ENCODE measurements at places on chromosomes 16 and 17.

DNA sequence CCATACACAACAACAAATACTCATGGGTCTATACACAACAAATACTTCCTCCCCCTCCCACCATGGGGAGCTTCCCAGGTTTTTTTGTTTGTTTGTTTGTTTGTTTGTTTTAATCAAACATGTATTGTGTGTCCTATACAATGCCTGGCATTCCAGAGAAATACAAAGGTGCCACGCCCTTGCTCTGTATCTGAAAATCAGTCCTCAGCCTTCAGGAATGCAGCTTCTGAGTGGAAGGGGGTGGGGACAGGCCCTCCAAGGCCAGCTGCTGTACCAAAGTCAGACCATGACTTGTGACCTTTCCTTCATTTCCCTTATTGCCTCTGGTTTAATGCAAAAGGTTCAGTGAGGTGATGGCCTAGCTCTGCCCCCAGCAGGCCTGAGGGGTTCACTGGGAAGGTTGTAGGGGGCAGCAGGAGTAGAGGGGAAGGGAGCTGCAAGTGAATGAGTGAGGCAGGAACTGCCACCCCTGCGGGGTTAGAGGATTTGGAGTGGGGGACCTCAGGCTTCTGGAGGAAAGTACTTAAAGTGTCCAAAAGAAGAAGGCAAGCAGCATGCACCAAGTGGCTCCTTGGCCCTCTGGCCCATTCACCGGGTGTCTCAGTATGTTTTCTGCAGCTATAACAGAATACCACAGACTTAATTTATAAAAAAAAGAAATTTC, 105.2 kb downstream of the CLEC16A start:
- no peak for DNase-seq

DNA sequence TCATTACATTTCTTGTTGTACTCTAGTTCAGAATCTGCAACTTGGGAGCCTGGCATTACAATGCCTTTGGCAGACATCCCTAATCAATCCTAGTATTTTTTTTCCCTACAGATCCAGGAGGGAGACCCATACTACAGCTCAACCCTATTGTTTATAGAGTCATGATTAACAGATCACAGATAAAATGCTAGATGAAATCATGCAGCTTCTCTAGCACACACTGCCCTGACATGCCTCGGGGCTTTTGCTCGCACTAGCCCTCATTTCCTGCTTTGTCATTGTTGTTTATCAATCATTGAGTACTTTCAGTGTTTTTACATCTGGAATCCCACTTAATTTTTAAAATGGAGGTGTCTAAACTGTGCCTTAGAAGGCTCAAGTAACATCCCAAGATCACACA, 412.5 kb downstream of the CA10 start:
- DNase-seq: no peak

GRCh38 chr17:42617956-42618431, 8.5 kb downstream of the TUBG1 start:
- no peak for DNase-seq

- no peak for DNase-seq
Observed at GRCh38 chr16:64417711-64418227, 704.1 kb downstream of the CDH11 start.

DNA sequence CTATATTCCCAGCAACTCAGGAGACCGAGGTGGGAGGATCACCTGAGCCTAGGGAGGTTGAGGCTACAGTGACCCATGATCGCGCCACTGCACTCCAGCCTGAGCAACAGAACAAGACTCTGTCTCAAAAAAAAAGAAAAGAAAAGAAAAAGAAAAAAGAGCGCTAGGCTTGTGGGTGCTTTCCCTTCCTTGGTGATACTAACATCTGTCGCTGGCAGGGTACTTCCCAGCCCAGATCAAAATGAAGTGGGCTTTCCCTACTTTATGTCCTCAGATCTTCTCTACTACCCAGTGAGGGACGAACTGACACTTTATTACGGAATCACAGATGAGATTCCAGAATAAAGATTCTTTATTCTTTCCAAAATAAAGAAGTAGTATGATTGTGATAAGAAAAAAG, 103.8 kb upstream of the NOL11 start:
- no peak for DNase-seq

DNA sequence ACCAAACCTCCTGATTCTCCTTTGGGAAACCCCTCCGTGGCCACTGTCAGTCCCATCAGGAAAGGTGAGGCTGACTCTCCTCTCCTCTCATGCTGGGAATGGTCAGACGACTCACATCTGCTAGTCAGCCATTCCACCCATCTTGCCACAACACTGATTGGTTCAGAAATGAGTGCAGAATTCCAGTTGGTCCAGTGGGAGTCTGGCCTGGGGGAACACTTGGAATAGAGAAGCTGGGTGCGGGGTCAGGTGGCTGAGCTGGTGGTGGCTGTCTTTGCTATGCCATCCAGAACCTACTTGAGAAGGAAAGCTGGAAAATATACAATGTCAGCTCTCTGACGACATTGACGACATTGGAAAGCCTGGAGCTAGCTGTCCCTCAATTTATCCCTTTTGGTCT, 23.6 kb upstream of the PLLP start:
- DNase-seq: no peak

- no peak for DNase-seq
Observed at GRCh38 chr17:72970797-72971196, 121.7 kb downstream of the SLC39A11 start.

DNA sequence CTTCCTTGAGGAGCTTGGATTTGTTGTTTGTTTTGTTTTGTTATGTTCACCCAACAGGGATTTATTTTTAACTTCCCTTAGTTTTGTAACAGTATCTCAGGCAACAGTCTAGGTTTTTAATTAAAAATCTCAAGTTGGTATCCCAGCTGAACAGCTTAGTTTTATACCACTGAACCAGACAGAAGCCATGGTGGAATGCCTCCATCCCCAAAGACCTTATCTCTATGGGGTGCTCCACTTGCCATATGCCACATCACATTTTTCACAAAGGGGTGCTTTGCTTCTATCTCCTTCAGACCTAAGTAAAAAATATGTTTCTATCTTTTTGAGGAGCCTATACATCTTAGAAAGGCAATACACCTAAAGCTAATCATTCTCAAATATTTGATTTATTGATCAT, 715.8 kb upstream of the KIF2B start:
- DNase-seq: no peak

DNA sequence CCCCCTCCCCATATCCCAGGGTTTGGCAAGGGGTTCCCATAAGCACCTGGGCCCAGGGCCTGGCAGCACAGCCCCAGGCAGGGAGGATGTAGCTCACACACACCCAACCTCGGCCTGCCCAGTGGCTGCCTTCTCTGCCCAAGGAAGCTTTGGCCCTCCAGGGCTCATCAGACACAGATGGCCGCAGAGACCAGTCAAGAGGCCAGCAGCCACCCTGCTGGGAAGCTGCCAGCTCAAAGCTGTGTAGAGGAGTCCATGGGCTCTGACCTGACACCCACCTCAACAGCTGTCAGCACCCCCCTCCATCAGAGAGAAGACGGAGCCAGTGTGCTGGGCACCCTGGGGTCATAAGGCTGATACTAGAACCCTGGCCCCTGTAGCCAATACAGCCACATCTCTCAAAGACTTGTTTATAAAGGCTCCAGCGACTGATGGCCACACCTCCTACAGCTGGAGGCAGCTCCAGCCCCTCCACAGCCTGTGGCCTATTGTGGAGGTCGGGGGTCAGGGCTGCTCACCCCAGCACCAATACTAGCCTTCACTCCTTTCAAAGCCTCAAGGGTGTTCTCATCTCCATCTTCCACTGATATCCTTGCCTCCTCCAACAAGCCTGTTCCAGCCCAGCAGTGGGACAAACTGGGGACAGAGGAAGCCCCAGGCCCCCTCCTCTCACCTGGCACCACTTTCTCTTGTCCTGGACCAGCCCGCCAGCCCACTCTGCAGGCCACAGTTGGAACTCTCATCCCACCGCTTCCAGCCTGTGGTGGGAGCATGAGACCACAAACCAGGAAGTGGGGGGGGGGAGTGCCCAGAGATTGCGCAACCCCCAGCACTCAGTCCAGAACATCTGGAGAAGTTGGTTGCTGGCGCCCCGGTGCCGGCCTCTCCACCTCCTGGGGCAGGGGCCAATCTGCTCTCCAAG, 2.2 kb upstream of the MPG start:
- peak; percentile 61 for DNase-seq

- no peak for DNase-seq
Observed at GRCh38 chr17:72962106-72962505, 130.4 kb downstream of the SLC39A11 start.

DNA sequence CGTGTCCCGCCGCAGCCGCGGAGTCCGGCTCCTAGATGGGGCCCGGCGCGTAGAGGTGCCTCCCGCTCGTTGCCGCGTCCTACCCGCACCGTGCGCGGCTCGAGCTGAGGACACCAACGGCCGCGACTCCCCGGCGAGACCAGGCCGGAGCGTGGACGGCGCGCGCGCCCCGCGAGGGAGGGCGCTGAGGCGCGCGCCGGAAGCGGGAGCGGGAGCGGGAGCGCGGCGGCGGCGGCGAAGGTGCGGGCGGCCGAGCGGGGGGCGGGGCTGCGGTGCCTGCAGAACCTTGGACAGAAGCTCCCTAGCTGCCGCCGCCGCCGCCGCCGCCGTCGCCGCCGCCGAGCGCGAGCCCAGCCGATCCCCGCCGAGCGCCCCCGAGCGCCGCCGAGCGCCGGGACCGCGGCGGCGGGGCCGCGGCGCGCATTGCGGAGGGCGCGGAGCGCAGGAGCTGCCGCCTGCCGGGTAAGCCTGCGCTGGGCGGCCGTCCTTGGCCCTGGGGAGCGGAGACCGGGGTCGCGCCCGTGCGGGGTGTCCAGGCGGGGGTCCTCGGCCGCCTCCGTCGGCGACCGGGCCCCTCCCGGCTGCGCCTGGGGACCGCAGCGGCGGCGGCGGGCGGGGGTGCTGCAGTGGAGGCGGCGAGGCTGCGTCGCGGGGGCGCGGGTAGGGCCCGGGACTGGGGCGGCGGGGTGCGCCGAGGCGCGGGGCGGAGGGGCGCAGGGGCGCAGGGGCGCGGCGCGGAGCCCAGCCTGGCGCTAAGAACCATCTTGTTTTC, at the start of gene CDK5R1:
TSS of gene CDK5R1 (plus strand) at position 293 of the 772 bp plus-strand sequence. CDS start 628 bp downstream, outside the sequence.
- peak; percentile 77 for DNase-seq

- no peak for DNase-seq
Observed at GRCh38 chr17:66337866-66338485, 35.6 kb downstream of the PRKCA start.

DNA sequence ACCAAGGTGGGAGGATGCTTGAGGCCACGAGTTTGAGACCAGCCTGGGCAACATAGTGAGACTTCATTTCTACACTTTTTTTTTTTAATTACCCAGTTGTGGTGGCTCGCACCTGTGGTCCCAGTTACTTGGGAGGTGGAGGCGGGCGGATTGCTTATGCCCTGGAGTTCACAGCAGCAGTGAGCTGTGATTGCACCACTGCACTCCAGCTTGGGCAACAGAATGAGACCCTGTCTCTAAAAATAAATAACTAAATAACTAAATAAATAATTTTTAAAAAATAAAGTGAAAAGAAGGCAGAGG, 9.3 kb downstream of the DNAI2 start:
- no peak for DNase-seq

DNA sequence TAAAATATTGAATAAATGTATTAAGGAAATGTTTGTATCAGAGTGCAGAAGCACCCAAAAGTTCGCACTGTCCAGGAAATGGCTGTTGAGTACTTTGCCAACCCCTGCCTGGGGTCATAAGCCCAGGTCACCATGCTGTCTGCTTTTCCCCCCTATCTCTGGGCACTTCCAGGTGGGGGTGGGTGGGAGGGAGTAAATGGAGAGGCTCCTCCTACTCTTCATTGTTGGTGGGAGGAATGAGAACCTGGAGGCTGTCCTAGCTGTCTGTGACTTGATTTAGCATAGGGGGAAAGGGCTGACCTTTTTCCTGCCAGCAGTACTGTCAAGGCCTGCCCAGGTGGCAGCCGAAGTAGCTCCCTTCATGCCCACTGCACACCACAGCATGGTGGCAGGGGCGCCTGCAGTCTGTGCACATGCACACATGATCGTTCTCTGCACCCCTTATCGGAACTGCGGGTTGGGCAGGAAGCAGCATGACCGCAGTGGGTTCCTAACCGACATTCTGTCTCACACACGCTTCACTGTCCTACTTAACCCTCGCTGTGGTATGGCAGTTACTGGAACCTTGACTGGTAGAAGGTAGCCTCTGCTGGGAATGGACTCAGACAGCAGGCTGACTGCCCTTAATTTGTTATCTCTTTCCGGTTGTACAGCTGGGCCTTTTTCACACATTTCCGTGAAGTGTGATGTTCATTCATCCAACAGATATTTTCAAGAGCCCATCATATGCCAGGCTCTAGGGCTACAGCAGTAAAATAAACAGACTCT, 41.5 kb downstream of the LDHD start:
- no peak for DNase-seq

DNA sequence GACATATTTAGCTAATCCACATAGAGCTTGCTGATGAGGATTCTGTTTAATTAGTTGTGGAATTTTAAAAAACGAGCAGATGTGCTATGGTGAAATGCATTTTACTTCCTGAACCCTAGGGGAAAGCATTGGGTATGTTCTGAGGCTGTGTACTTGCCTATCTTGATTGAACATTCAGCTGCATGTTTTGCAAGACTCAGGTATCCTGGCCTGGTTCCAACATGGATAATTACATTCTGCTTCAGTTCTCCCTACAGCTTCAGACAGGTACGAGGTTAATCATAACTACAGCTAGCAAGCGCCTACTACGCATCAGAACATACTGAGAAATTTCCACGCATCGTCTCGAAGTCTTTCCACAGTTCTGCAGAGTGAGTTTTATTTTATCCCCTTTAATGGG, 77.0 kb downstream of the HS3ST2 start:
- no peak for DNase-seq

DNA sequence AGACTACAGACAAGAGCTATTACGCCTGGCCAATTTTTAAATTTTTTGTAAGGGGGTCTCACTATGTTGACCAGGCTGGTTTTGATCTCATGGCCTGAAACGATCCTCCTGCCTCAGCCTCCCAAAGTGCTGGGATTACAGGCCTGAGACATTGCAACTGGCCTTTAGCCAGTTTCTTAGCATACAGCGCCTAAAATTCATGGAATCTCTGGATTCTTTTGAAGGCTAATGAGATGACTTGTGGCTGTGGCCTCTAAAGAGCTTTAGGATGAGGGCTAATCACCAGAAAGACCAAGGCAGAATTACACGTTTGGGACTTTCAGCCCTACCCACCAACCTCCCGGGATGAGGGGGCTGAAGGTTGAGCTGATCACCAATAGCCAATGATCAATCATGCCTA, 34.6 kb downstream of the AKAP10 start:
- no peak for DNase-seq

DNA sequence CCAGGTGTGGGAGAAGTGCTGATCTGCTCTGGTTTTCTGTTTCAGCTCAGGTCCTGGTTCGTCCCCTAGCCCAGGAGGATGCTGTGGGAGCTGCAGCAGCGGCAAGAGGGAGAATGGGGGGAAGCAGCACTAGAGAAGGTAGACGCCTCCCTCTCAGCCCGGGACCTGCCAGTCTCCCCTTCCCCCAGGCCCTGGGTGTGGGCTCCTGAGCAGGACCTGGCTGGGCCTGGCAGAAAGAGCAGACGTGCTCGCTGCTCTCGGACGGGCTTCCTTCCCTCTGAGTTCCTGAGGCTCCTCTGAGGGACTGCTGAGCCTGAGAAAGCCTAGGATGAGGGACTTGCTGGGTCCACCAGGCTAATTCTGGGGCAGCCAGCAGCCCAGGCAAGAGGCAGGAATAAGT, 3.1 kb downstream of the PRCD start:
- no peak for DNase-seq

GRCh38 chr17:14004927-14005620, 64.2 kb upstream of the COX10 start:
- DNase-seq: no peak

- no peak for DNase-seq
Observed at GRCh38 chr17:52145476-52145875, 13.0 kb downstream of the CA10 start.

GRCh38 chr16:53817812-53818550, 114.0 kb downstream of the FTO start:
- no peak for DNase-seq

GRCh38 chr16:54932021-54932660, 1.5 kb downstream of the IRX5 start:
- no peak for DNase-seq

Measured in WTC11 (cell line).